ENCODE measurements at places on chromosomes 7 and 10. TPM values are rescaled to one million over a fixed set of nuclear protein-coding genes. Genes with fewer than 3 reads are reported as not detected.
A peak's percentile ranks its signal among the peaks of the same experiment; 100 is the strongest.

Gene DGKB
- total RNA-seq, result not detected

Gene ICA1
- not detected for total RNA-seq

Gene MYOF
- 0.11 TPM for total RNA-seq

GRCh38 chr10:96758423-96758822, 38.1 kb upstream of the PIK3AP1 start:
- no peaks in the 10 kb centered on the region for H3K27me3 ChIP-seq
- no peak overlapping the region for H3K4me3 ChIP-seq
- H3K4me1 ChIP-seq, result no peaks in the 10 kb centered on the region
- no peaks in the 10 kb centered on the region for H3K36me3 ChIP-seq

GRCh38 chr7:98133621-98134303, 27.1 kb downstream of the LMTK2 start:
- no peak overlapping the region for H3K4me3 ChIP-seq
- H3K36me3 ChIP-seq, result peaks cover 5% of the 10 kb centered on the region
- no peaks in the 10 kb centered on the region for H3K27me3 ChIP-seq
- H3K27ac ChIP-seq, result no peak overlapping the region
- DNase-seq, result no peak

DNA sequence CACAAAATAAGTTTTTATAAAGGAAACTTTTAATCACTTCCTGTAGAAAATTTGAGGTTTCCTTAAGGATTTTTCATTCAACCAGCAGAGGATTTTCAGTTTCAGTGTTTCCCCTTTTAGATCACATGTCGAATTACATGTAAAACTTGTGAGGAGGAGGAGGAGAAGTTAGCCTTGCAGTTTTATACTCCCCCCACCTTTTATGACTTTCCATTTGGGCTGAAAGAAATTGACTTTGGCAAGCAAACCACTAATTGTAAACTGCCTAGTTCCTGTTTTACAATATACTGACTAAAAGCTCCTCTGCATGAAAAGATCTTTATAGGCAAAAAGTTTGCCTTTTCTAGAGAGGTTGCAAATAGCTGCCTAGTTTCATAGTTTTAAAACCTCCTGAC, 3.0 kb downstream of the BAMBI start:
- H3K4me3 ChIP-seq, result peak overlapping the region; percentile 71
- H3K27ac ChIP-seq, result no peak overlapping the region
- peaks cover 9% of the 10 kb centered on the region for H3K4me1 ChIP-seq
- no peaks in the 10 kb centered on the region for H3K36me3 ChIP-seq
- DNase-seq, result no peak

DNA sequence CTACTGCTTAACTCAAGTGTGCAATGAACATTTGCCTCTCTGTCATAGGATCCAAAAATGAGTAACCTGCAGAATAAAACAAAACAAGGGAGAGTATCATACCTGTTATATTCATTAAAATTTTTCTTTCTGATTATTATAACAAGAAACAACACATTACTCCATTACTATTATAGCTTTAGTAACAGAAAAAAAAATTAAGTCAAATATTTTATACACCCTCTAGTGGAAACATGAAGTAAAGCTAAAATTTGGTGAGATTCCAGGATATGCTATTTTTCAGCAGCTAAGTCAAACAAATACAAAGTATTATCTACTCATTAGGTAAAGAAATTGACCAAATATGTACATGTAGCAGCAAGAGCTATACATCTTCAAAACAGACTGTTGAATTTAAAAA, 56.3 kb downstream of the PDZD8 start:
- no peak for DNase-seq
- H3K4me3 ChIP-seq, result no peak overlapping the region
- peaks cover 5% of the 10 kb centered on the region for H3K36me3 ChIP-seq
- peaks cover 8% of the 10 kb centered on the region for H3K4me1 ChIP-seq
- H3K27me3 ChIP-seq, result no peaks in the 10 kb centered on the region
- no peak overlapping the region for H3K27ac ChIP-seq

- peaks cover 14% of the 10 kb centered on the region for H3K4me1 ChIP-seq
- H3K36me3 ChIP-seq, result no peaks in the 10 kb centered on the region
- H3K27ac ChIP-seq, result no peak overlapping the region
- H3K27me3 ChIP-seq, result no peaks in the 10 kb centered on the region
Observed at GRCh38 chr10:84311576-84311975, 16.8 kb upstream of the CCSER2 start.

GRCh38 chr10:118809357-118810220, 54.8 kb upstream of the CACUL1 start:
- no peaks in the 10 kb centered on the region for H3K36me3 ChIP-seq
- no peak overlapping the region for H3K4me3 ChIP-seq
- no peaks in the 10 kb centered on the region for H3K4me1 ChIP-seq
- DNase-seq, result no peak
- peak overlapping the region; percentile 60 for H3K27ac ChIP-seq

- no peaks in the 10 kb centered on the region for H3K4me1 ChIP-seq
- no peak overlapping the region for H3K4me3 ChIP-seq
- DNase-seq, result no peak
- no peak overlapping the region for H3K27ac ChIP-seq
- H3K36me3 ChIP-seq, result no peaks in the 10 kb centered on the region
Observed at GRCh38 chr10:17599089-17599488, 18.1 kb downstream of the HACD1 start.

GRCh38 chr7:34928052-34928451, 109.2 kb downstream of the DPY19L1 start:
- peaks cover 6% of the 10 kb centered on the region for H3K36me3 ChIP-seq
- DNase-seq, result peak; percentile 13
- H3K27me3 ChIP-seq, result no peaks in the 10 kb centered on the region
- no peak overlapping the region for H3K4me3 ChIP-seq
- no peaks in the 10 kb centered on the region for H3K4me1 ChIP-seq

DNA sequence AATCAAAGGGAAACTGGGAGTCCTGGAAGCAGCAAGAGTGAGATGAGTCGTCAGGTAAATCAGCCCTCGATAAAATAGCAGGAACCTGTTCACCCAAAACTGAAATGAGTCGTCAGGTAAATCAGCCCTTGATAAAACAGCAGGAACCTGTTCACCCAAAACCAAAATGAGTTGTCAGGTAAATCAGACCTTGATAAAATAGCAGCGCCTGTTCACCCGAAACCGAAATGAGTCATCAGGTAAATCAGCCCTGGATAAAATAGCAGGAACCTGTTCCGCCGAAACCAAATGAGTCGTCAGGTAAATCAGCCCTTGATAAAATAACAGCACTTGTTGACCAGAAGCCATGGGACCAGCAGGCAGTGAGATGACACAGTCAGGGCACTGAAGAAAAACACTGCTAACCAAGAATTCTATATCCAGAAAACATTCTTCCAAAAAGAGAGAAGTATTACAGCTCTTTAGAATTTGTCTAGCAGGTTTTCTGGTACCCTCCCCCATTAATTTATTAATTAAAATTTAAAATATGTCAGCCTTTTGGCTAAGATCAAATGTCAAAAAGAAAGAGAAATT, 3.4 kb upstream of the CYP2E1 start:
- peaks cover 6% of the 10 kb centered on the region for H3K36me3 ChIP-seq
- no peak overlapping the region for H3K4me3 ChIP-seq
- H3K27ac ChIP-seq, result no peak overlapping the region
- peaks cover 11% of the 10 kb centered on the region for H3K4me1 ChIP-seq
- peaks cover 19% of the 10 kb centered on the region for H3K27me3 ChIP-seq
- no peak for DNase-seq

- DNase-seq, result no peak
- no peak overlapping the region for H3K27ac ChIP-seq
- no peak overlapping the region for H3K4me3 ChIP-seq
- no peaks in the 10 kb centered on the region for H3K4me1 ChIP-seq
- H3K36me3 ChIP-seq, result no peaks in the 10 kb centered on the region
Observed at GRCh38 chr7:40530292-40530691, 395.5 kb downstream of the SUGCT start.

DNA sequence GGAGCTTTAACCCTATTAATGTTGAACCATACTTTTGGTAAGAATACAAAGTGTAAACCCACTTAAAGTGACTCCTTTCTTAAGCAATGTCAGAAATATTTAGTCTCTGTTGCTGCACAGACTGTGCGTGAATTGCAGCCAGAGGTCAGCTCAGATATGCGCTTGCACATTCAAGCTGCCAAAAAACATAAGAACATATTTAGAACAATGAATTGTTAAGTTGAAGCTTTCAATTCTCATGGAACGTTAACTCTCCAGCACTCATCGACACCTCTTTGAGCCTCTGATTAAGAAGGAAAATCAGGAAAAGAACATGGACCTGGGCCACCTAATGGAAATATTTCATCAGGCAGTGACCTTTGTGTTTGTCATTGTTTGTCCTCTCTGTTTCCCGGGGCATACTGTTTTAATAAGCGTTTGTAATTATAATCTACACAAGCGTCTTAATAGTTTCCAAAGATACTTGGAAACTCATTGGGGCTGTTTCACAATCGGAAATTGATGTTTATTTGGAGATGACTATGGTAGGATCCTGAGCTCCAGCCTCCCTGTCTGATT, 193.0 kb upstream of the CELF2 start:
- H3K27me3 ChIP-seq, result peaks cover 9% of the 10 kb centered on the region
- no peak overlapping the region for H3K4me3 ChIP-seq
- DNase-seq, result no peak
- peaks cover 4% of the 10 kb centered on the region for H3K4me1 ChIP-seq
- H3K27ac ChIP-seq, result no peak overlapping the region

- DNase-seq, result no peak
- H3K4me1 ChIP-seq, result no peaks in the 10 kb centered on the region
- H3K4me3 ChIP-seq, result no peak overlapping the region
- H3K27me3 ChIP-seq, result no peaks in the 10 kb centered on the region
- no peaks in the 10 kb centered on the region for H3K36me3 ChIP-seq
Observed at GRCh38 chr7:79272938-79273337, 180.5 kb downstream of the MAGI2 start.

All from naive thymus-derived CD8-positive, alpha-beta T cell (primary cell).